ENCODE measurements at places on chromosomes 3 and 15.
A peak's percentile ranks its signal among the peaks of the same experiment; 100 is the strongest.

- DNase-seq: peak; percentile 84
Measured at GRCh38 chr15:34084086-34084485, 17.6 kb downstream of the EMC7 start.

DNA sequence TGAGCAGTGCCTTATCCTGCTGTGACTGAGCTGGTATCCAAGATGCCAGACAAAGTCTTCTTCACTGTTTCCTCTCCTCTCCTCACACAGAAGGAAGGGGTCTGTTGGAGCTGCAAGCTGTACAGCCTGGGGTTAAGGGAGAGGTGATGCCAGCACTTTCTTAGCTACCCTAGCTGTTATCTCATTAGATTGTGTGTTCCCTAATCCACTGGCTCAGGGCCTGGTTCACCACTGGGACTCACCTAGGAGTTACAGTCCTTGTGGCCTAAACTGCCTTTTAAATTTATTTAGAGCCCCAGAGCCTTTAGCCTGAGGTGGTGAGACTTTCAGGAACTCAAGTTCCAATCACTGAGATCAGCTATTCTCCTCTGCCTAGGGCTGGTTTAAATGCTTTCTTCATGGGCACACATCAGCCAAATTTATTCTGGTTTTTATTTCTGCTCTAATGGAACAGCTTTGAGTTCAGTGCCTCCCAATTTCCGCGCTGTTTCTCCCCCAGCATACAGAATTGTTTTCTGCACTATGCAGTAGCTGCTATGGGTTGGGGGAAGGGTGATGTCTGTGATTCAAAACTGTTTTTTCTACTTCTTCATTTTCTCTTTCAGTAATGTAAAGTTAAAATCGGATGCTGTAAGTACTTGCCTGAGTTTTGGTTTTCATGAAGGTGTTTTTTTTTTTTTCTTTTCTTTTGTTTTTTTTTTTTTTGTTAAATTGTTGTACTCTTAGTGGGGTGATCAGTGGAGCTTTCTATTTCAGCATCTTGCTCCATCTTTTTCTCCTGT is 198.8 kb downstream of the DOCK3 start:
- DNase-seq: no peak

- peak; percentile 74 for DNase-seq
Measured at GRCh38 chr3:20648294-20648693, 462.3 kb upstream of the SGO1 start.

GRCh38 chr3:100090669-100091005 is 23.7 kb downstream of the FILIP1L start:
- DNase-seq: no peak

GRCh38 chr15:65006876-65007275 is 17.2 kb upstream of the SPG21 start:
- DNase-seq: no peak

GRCh38 chr3:120489421-120489820 is 38.6 kb upstream of the FSTL1 start:
- DNase-seq: no peak

DNA sequence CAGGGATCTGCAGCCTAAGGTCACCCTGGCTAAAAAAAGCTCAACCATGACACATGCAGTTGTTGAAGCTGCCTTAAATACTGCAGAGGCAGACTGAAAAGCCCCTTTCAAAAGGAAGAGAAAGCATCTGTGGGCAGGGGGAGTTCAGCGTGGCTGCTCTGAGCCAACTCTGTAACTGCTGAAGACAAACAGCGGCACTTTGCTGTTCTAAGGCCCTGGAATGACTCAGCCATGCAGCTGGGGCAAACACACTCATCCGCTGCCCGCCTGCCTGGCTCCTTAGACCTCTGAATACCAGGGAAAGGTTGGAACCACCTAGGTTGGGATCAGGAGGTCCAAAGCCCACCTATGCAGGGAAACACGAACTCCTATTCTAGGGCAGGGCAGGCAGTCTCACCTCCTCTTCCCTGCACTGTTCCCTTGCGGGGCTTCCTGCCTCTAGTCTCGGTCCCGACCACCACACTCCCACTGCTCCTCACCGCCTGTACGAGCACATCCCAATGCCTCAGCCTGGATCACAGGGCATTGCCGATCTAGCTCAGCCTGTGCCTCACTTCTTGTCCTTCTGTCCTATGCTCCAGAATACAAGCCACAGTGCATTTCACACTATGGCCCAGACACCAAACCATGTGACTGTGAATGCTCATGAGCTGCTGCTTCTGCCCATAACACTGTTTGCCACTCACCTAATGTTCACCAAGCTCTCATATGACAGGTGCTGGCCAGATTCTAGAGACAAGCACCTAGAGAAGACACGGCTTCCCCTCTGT is 6.6 kb upstream of the MUSTN1 start:
- no peak for DNase-seq
